ENCODE measurements at places on chromosomes 16 and 17. TPM values are rescaled to one million over a fixed set of nuclear protein-coding genes. Genes with fewer than 3 reads are reported as not detected.

Gene NUDT7
- total RNA-seq = 2.8 TPM

DNA sequence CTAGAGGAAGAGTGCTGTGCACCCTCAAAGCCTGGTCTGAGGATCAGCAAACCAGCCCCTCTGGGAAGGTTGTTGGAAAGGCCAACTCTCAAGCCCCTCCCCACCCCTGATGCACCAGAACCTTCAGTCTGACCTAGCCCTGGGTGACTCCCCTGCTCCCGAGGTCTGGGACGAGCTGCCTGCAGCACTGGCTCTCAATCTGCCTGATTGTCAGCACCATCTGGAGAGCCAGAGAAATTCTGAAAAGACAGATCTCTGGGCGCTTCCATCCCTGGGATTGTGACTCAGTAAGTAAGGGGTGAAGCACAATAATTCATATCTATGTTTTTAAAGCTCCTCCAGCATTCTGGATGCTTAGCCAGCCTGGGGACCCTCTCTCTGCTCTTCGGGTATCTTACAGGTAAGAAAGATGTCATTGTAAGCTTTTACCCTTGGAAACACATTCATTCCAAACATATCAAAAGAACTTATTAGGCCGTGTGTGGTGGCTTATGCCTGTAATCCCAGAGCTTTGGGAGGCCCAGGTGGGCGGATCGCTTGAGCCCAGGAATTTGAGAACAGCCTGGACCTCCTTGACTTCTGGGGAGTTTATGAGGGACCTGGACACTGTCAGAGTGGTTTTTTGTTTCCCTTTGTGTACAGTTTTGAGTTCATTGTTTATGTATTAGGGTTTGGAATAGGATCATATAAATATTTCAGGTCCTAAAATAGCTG lies 147.5 kb downstream of the KCNJ12 start:
- no peak for DNase-seq

DNA sequence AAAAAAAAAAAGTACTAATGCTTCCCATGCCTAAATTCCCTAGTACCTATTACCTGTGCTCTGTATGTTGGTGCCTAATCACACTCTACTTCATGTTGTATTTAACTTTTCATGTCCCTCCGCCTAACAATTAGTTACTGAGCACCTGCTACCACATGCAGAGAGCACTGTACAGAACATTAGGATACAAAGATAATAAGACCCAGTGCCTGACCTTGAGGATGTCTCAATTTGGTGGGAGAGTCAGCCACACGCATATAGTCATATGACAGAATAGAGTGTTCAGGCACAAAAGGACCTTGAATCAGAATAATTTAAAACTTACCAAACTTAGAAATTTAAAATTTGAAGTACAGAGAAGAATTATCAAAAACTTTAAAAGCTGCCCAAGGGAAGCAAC lies 42.1 kb downstream of the USP31 start:
- no peak for DNase-seq

Gene CUEDC1
- total RNA-seq = 0.41 TPM

Gene TBC1D3K
- not detected for total RNA-seq
